Prostate gland (tissue), 2 donors: ENCODE measurements at places on chromosomes 16 and 17.

- no peaks in the 10 kb centered on the region for H3K27me3 ChIP-seq
- H3K27ac ChIP-seq = no peak overlapping the region
- H3K36me3 ChIP-seq = no peaks in the 10 kb centered on the region
- DNase-seq = no peak
- no peak overlapping the region for H3K4me3 ChIP-seq
- no peaks in the 10 kb centered on the region for H3K4me1 ChIP-seq
Measured at GRCh38 chr17:77613218-77613617, 345.3 kb upstream of the TNRC6C start.

DNA sequence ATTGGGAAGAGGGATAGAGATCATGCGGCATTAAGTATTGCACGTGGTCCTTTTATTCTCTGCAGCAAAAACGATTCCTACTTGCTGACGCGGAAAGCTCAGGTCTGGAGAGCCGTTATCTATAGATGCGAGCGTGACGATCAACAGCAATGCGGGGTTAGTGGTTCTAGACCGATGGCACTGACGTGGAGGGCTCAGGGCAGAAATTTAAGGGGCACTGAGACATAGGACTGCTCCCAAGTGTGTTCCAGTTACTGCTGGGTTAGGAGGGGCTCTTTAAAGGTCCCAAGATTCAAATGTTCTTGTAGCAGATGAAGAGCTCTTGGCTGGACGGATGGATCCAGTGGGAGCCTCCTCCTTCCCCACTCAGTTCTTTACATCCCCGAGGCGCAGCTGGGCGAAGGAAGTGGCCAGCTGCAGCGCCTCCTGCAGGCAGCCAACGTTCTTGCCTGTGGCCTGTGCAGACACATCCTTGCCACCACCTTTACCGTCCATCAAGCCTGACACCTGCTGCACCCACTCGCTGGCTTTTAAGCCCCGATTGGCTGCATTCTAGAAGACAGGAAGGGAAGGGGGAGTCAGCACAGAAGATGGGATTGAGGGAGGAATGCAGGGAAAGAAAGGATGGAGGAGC lies 732 bp upstream of the EXOSC6 start:
- H3K36me3 ChIP-seq = peaks cover 16% of the 10 kb centered on the region
- H3K4me1 ChIP-seq = peaks cover 9% of the 10 kb centered on the region
- no peaks in the 10 kb centered on the region for H3K27me3 ChIP-seq
- no peak overlapping the region for H3K27ac ChIP-seq
- no peak overlapping the region for H3K4me3 ChIP-seq
- no peak for DNase-seq

- DNase-seq = no peak
- H3K4me1 ChIP-seq = peaks cover 2% of the 10 kb centered on the region
- no peak overlapping the region for H3K27ac ChIP-seq
- no peaks in the 10 kb centered on the region for H3K36me3 ChIP-seq
Measured at GRCh38 chr17:37708616-37709212, 36.1 kb downstream of the HNF1B start.

DNA sequence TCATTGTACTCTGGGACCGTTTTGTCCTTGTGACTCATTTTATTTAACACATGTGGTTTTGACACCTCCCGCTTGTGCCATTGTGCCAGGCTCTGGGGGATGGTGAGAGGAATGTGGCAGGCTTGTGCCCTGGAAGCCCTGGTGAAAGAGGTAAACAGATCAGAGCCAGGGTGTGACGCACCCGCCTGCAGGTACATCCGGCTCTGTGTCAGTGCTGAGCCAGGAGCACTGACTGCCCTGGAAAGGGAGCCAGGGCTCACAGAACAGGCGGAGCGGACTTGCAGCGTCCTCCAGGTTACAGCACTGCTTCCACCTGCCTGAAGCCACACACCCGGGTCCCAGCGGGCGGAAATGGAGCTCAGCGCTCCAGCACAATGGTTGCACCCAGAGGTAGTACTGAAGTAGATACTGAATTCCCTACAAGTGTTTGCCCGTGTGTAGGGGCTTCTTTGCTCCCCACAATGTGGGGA lies 30.6 kb downstream of the CDRT15 start:
- peak; percentile 94 for DNase-seq
- H3K27ac ChIP-seq = no peak overlapping the region
- H3K36me3 ChIP-seq = no peaks in the 10 kb centered on the region
- H3K4me3 ChIP-seq = no peak overlapping the region
- no peaks in the 10 kb centered on the region for H3K27me3 ChIP-seq

DNA sequence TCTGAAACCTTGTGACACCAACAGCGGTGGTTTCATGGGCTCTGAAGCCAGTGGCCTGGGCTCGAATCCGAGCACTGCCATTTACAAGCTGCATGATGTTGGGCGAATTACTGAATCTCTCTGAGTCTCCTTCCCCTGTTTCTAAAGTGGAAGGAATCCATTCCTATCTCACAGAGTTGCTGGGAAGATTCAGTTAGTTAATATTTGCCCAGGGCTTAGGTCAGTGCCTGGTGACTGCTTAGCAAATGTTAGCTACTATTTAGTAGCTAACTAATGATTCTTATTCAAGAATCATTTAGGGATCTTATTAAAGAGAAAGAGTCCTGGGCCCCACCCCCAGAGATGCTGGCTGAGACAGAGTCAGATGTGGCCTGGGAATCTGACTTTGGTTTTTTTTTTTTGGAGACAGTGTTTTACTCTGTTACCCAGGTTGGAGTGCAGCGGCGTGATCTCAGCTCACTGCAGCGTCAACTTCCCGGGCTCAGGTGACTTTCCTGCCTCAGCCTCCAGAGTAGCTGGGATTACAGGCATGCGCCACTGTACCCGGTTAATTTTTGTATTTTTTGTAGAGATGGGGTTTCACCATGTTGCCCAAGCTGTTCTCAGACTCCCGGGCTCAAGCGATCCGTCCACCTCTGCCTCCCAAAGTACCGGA lies 33.6 kb upstream of the RAI1 start:
- H3K4me1 ChIP-seq = no peaks in the 10 kb centered on the region
- no peak for DNase-seq
- no peak overlapping the region for H3K4me3 ChIP-seq
- H3K27me3 ChIP-seq = no peaks in the 10 kb centered on the region
- H3K27ac ChIP-seq = no peak overlapping the region

DNA sequence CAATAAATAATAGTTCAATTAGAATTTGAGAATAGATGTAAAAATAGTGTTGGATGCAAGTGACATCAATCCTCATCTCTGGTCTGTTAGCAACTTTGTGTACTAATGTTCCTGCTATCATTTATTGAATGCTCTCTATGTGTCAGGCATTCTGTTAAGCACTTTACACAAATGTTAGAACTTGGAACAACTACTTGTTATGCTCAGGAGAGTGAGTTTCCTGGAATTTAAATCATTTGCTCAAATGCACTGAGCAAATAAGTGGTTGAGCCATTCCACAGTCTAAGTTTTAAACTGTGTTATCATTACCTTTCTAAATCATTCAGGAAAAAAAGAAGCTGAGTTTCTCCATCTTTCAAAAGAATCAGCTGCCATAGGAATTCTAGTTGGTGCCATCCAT lies 1327.3 kb upstream of the GOT2 start:
- no peak overlapping the region for H3K27ac ChIP-seq
- H3K4me1 ChIP-seq = no peaks in the 10 kb centered on the region
- no peaks in the 10 kb centered on the region for H3K27me3 ChIP-seq
- no peak overlapping the region for H3K4me3 ChIP-seq
- DNase-seq = no peak

DNA sequence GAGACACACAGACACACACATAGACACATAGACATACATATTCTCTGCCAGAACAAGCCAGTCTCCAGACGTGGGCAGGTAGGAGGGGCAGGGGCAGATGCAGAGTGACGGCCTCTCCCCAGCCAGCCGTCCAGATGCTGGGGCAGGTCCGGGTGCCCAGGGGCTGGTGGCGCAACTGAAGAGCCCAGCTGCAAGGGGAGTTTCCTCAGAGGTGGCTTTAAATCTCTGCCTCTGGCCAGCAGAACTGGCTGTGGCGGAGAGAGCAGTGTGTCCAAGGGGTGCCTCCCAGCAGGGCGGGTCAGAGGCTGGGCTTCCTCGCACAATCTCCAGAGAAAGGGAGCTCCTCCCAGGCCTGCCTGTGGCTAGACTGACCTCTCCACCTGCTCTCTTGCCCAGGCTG lies 9.4 kb upstream of the GCGR start:
- H3K27ac ChIP-seq = no peak overlapping the region
- no peak overlapping the region for H3K4me3 ChIP-seq
- no peaks in the 10 kb centered on the region for H3K4me1 ChIP-seq
- no peaks in the 10 kb centered on the region for H3K27me3 ChIP-seq
- no peaks in the 10 kb centered on the region for H3K36me3 ChIP-seq
